Ureter (tissue), 1 donor: ENCODE measurements at places on chromosomes 5 and 9.

DNA sequence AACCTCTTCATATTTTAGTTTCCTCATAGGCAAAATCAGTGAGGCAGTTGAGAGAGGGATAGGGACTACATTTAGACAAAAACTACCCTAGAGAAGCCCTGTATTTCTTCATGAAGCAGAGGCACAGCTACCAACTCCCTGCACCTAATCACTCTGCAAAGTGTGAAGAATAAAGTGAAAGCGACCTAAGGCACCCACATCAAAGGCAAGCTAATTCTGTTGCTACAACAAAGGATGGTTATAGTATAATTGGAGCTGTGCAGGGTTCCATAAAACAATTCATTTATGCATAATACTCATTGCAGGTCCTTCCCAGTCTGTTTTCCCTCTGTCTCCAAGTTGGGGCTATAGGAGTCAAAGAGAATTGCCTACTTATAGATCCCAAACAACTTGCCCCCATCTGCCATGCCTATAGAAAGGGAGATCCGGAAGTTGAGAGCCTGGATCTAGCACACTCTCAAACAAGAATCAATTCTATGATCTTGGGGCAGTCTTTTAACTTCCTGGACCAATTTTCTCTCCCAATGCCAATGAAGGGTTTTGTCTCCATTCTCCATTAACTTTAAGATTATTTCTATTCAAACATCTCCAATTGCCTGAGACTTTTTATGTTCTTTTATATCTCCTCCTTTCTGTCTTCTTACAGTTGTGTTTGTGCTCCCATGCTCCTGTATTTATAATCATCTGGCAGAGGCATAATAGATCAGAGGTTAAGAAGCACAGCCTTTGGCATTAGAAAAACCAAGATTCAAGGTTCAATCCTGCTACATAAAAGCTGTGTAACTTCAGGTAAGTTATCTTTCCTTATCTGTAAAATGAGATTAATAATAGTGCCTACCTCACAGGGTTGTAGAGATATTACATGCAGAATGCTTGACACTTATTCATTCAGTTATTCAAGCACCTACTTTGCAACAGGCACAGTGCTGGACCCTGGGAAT lies 56.0 kb upstream of the PTGER4 start:
- no peak for DNase-seq

GRCh38 chr5:158802941-158803341 lies 296.8 kb downstream of the EBF1 start:
- no peak for DNase-seq

GRCh38 chr5:141484641-141485311 lies at the start of gene PCDHGC4:
Gene PCDHGC4, plus strand, starts transcription at chr5:141485030. Its CDS starts 144 bp downstream, at chr5:141485174.
- DNase-seq = no peak

GRCh38 chr9:15444141-15444540 lies 21.5 kb downstream of the SNAPC3 start:
- DNase-seq = no peak

- no peak for DNase-seq
These were observed 186.7 kb upstream of the TLX3 start for GRCh38 chr5:171122372-171122771.

GRCh38 chr5:118692811-118693342 lies 295.5 kb downstream of the DTWD2 start:
- no peak for DNase-seq

DNA sequence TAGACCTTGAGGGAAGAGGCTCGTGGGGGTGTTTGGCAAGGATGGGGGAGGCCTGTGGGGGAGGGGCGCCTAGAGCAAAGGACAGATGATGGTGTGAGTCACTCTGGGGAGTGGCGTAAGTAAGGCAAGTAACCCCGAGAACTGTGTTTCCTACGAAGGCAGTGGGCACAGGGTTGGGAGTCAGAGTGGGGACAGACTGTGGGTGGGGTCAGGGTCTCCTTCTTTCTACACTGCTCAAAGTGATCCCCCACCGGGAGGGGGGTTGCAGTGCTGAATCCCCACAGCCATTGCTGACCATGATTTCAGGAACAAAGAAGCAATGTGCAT lies 136.8 kb downstream of the TENT4A start:
- DNase-seq = no peak

DNA sequence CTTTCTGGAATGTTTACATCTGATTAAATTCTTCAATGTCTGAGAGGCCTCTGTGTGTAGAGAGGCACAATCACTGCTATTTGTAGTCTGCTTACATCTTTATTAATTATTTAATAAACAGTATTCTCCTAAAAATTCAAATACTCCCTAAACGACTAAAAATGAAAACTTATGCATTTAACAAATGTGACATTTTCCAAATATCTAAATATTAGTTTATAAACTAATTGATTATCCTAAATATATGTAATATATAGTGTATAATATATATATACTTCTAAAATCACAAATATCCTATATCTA lies 57.7 kb upstream of the ZBED3 start:
- no peak for DNase-seq

GRCh38 chr5:463952-464351 lies 21.0 kb downstream of the EXOC3 start:
- DNase-seq = no peak

DNA sequence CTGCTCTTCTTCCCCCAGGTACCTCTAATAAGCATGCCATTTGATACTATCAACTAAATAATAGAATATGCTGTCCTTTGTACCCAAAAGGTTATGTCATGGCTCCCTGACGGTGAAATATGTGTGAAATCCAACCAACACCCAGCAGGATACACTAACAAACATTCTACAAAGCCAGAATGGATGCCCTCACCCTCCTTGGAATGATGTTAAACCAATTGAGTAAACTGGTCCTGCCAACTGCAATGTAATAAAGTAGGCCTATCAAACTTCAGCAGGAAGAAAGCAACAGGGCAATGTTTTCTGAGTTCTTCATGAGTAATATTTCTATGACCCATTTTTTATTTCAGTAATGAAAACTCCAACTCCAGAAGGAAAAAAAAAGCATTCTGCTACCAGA lies 24.9 kb downstream of the RGMB start:
- no peak for DNase-seq

- peak; percentile 72 for DNase-seq
These were observed 30.4 kb downstream of the DUSP1 start for GRCh38 chr5:172740428-172741205.

- no peak for DNase-seq
These were observed 94.5 kb upstream of the CHD1 start for GRCh38 chr5:99023330-99023729.

DNA sequence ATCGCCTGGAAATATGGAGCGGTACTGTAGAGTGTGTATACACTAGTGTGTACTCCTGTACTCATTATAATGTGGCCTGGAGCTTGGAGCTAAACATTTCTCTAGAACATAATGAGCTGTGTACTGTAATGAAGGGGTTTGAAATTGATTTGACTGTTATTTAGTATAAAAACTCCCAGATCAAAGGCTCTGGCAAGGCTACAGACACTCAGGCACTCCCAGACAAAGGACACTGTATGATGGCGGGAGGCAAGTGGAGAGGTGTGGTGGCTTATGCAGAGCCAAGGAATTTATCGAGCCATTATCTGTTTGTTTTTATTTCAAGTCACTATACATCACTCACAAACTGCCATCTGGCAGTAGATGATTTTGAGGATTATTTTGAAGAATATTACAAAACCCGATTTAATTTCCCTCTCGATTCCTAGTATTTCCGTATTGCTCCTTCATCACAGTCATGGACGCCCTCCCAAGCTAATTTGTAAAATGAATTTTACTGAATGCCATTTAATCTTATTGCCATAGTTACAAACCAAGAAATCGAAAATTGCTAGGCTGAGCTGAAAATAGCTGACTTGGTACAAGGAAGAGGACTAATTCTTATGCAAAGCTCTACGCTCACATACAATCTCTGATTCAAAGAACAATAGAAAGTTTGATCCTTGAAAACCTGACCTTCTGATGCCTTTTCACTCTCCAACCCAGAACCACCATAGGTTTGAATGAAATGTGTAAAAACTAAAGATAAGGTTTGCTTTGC lies 240.2 kb upstream of the SEMA6A start:
- DNase-seq = no peak

DNA sequence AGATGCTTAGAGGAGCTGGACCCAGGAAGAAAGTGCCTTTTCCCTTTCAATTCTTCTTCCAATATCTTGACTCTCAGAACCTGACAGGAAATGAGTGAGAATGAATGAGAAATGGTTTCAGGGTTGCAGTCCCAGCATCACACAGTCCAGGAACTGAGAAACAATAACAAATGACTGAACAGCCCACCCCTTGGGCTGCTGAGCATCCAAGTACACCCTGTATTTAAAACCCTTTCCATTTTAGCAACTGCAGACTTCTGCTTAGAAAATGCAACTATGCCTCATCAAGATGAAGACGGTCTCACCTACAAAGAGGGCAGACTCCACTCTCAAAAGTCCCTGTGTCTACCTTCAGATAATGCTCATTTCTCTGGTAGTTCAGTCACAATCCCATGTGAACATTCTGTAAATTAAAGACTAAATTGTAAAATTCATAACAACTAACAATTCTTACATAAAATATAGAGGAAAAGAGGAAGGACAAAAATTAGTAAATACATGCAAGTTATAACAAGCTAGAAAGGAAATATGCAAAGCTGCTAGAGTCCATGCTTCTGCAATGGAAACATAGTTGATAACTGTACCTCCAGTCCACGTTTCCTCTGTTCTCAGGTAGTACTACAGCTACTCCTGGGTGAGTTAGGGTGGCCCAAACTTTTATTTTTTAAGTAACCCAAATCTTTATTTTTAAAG lies 316.5 kb downstream of the ICE1 start:
- DNase-seq = no peak

- no peak for DNase-seq
These were observed 424.9 kb downstream of the IRX2 start for GRCh38 chr5:2326601-2327000.

DNA sequence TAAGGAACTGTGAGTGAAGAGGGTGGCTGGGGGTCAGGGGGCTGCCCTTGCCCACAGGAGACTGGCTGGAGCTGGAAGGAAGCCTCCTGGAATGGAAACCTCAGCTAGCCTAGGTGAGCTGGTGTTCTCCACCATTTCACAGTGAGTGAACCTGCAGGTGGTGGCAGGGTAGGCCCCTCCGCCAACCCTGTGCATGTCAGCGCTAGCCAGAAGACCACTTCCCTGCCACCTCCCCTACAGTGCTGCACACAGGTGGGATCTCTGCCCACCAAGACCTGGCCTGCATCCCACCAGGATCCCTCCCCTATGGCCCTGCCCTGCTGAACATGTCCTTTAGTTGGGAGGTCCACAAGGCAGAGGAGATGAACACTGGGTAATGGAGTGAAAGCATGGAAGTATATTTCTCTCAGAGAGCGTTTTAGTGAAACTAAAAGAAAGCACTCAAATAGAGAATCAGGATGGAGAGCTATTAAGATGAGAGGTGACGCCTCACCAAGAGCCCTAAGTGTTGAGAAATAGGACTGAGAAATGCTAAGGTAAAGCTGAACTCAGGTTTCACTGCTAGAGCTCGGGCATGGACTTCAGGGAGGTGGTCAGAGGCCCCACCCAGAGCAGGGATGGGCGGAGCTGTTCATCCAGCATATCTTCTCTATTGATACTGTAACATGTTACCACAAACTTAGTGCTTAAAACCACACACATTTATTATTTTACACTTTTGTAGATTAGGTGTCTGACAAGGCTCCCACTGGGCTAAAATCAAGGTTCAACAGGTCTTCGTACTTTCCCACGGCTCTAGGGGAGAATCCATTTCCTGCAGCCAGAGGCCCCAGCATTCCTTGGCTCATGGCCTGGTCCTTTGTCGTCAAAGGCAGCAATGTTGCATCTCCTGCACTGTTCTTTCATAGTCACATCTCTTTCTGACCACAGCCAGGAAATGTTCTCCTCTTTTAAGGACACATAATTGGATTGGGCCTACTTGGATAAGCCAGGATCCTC lies 83.2 kb downstream of the DIRAS2 start:
- no peak for DNase-seq

- no peak for DNase-seq
These were observed 207.8 kb upstream of the TARS1 start for GRCh38 chr5:33232731-33233505.

GRCh38 chr5:23257656-23258055 lies 249.8 kb upstream of the PRDM9 start:
- DNase-seq = no peak

- peak; percentile 66 for DNase-seq
These were observed 312 bp downstream of the SET start for GRCh38 chr9:128689293-128689774.

DNA sequence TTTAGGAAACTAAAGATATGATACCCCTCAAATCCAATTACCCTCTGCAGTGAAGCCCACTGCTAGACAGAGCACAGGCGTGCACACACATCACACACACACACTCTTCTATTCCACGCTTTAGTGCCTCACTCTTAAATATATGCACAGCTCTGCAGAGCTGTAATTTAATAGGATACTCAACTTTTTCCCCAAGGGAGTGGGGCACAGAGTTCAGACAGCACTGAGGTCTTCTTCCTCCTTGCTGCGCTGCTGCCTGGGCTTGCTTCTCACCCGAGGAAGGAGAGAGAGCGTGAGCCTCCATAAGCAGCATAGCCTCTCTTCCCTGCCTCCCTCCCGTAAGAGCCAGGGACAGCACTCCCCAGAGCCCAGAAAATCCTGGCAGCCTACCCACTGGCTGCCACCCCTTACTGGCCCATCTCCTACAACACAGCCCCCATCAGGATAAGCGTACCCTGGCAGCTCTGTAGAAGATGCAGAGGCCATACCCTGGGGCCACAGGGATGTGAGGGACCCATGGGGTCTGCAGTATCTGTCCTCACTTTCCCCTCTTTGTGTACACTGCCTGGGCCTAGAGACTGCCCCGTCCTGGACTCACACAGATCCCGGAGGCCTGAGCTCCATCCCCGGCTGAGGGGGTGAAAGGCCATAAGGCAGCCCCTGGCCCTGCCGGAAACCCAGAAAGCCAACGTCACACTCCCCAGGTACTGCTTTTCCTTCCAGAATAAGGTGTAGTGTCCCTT lies 102.1 kb downstream of the C5orf15 start:
- DNase-seq = no peak

DNA sequence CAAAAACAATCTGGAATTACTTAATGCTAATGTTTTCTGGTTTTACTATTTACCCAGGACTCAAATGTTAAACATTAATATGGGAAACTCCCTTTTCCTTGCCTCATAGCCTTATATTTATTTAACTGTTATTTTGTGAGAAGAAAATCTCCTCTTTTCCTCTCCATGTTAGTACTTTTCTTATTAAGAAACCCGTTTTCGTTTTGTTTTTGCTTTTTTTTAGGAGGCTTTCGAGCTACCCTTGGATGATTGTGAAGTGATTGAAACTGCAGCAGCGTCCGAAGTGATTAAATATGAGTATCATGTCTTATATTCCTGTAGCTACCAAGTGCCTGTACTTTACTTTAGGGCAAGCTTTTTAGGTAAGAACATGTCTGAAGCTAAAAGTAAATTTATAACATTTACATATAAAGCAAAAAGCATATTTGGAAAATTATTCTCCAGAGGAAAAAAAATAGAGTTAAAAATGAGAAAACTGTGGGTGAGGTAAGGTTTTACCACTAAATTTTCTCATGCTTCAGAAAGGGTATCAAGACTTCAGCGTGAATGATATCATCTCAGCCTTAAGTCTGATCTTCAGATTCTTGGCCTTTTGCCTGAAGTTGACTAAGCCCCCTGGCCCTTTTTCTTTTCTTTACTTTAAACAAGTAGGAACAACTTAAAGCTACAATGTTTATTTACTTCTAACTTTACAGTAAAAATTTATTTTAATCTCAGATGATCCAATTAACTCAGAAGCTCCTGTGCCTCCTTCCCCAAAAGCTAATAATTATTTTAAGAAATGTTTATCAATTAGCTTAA lies 113.8 kb downstream of the RPS23 start:
- no peak for DNase-seq
